Caudate nucleus (tissue), 63 donors: ENCODE measurements at places on chromosomes 4 and X.

DNA sequence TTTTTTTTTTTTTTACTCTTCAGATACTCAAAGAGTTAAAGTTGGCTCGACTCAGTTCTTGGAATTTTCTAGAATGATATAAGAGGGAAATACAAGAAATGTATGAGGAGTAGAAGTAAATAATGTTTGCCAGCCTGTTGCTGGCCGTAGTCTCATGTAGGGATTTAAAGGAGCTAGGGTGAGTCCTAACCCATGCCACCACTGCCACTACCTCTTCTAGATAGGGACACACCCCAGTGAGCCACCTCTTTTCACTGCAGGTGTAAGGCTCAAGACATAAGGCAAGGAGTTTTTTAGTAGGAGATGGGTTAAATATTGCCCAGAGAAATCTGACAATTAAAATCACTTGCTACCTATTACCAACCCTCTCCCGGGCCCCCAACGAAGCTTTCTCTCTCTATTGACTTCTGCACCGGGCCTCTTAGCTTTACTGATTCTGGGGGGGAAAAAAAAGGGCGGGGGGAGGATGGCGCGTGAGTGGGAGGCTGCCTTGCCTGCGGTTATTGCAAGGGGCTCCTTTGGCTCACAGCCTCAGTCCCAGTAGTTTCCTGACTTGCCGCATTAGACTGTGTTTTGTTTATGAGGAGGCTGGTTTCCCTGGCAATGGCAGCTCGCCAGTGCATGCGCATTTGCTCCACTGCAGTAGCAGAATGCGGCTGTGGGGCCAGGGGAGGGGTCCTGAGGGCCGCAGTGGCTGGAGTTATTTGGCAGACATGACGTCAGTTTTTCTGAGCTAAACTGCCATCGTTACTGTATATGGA lies 3.0 kb downstream of the LINC00632 start:
- peak; percentile 45 for DNase-seq

DNA sequence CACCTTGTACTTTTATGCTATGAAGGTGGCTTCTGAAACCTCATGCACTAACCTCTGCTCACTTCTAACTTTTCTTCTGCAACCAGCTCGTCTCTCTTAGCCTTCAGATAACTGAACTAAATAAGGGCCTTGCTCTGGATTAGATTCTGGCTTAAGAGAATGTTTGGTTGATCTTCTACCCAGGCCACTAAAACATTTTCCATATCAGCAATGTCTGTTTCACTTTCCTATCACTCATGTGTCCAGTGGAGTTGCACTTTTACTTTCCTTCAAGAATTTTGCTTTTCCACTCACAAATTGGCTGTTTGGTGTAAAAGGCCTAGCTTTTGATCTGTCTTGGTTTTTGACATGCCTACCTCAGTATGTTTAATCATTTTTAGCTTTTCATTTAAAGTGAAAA lies 105.8 kb downstream of the KCTD8 start:
- no peak for DNase-seq

GRCh38 chr4:536351-536972 lies 37.5 kb downstream of the PIGG start:
- DNase-seq: no peak

DNA sequence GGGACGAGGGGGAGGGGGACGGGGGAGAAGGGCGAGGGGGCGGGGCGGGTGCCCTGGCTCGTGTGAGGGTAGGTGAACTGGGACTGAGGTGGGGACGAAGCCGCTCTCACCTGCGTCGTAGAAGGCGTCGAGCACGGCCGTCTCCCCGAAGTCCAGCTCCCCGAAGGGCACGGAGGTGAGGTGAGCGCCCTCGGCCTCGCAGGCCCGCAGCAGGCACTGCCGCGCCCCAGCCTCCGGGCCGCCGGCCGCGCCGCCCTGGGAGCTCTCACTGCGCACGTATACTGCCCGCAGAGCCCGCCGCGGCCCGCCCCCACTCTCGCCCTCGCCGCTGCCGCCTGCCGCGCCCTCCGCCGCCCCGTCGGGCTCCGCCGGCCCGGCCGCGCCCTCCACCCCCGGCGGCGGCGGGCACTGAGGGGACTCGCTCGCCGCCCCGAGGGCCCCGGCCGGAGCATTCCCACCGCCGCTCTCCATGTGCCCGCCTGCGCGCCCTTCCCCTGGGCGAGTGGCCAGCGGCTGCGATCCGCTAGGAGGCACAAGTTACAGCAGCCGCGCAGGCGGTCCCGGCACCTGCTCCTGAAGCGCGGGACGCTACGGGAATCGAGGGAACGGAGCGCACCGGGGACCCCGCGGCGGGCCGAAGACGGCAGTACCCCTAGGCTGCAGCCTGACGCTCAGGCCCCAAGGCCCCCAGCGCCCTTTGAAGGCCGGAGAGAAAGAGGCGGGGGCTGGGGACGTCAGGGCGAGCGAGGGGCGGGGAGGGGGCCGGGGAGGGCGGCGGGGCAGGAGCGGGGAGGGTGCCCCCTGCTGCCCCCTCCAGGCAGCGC lies at the start of gene MAP3K15:
Gene MAP3K15, minus strand, starts transcription at position 718 of the 824 bp plus-strand sequence. Its CDS starts 247 bp downstream, at position 471.
- no peak for DNase-seq

DNA sequence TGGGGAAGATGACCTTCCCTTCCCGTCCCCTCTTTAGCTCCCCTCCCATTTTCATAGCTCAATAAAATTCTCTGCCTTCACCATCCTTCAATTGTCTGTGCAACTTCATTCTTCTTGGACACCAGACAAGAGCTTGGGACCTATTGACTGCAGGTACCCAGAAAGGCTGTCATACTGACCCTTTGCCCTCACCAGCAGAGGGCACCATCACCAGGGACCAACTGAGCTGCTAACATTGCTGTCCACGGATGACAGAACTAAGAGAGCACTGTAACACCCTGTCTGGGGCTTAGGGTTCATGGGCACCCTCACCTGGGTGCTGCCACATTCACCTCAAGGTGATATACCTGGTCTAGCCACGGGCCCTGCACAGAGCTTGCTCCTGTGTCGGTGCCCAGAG lies 141.3 kb upstream of the VCX3B start:
- no peak for DNase-seq

GRCh38 chr4:3252480-3252828 lies 3.5 kb downstream of the MSANTD1 start:
- no peak for DNase-seq

DNA sequence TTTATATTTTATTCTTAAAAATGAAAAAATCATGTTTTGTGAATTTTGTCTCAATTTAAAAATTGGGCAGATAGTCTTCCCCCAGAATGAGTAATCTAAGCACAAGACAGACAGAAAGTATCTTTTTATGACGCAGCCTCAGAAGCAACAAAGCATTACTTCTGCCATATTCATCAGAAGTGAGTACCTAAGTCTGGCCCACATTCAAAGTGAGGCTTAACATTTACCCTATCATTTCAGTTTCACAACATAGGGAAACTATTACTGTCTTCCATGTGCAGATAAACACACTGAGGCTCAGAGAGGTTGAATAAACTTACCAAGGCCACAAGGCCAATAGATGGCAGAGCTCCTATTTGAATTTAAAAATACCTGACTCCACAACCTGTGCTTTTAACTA lies 4.4 kb upstream of the PRDX4 start:
- no peak for DNase-seq

GRCh38 chrX:125101971-125102755 lies 217.5 kb upstream of the TEX13C start:
- DNase-seq: no peak

GRCh38 chrX:121310820-121311219 lies 263.4 kb downstream of the GLUD2 start:
- no peak for DNase-seq

DNA sequence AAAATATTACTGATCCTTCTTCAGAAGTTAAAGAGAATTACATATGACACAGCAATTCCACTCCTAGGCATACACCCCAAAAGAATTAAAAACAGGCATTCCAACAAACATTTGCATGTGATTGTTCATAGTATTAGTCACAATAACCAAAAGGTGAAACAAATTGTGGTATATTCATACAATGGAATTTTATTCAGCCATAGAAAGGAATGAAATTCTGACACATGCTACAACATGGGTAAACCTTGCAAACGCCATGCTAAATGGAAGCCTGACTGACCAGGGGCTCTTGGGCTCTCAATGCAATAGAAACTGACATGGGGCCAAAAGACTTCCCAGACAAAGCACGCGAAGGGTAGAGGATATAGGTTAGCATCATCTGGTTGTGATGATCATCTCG lies 62.1 kb upstream of the S100G start:
- DNase-seq: no peak

GRCh38 chr4:128565565-128566186 lies 243.8 kb upstream of the JADE1 start:
- no peak for DNase-seq

- DNase-seq: peak; percentile 30
These were observed 261.8 kb downstream of the DHX15 start for GRCh38 chr4:24322511-24322910.

- no peak for DNase-seq
These were observed 158.5 kb downstream of the SH3KBP1 start for GRCh38 chrX:19728915-19729314.

GRCh38 chr4:3710451-3711182 lies 55.6 kb upstream of the ADRA2C start:
- no peak for DNase-seq

- no peak for DNase-seq
These were observed 72.7 kb downstream of the ANKRD17 start for GRCh38 chr4:73185903-73186302.

DNA sequence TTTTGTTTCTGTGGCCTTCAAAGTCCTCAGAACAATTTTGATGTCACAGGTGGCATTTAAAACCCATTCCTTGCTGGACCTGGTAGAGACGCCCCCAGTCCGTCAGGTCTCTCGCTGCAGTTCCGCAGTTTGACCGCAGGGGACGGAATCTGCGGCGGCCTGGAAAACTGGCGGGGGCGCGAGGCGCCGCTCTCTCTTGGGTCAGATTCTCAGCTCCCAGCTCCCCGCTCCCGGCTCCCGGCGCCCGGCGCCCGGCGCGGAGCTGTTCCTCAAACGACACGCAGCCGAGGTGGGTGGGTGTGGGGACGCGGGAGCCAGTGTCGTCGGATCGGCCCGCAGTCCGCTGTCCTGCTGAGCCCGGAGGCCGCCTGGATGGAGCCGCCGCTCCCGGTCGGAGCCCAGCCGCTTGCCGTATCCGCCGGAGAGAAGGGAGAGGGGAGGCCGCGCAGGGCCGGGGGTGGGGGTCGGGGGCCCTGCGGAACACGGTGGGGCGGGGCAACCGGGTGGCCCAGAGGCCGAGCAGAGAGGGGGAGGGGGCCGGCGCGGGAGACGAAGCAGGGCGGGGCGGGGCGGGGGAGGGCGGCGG lies at the start of gene OCRL:
Gene OCRL, plus strand, starts transcription at position 192 of the 586 bp plus-strand sequence. Its CDS starts 181 bp downstream, at position 373.
- peak; percentile 55 for DNase-seq

DNA sequence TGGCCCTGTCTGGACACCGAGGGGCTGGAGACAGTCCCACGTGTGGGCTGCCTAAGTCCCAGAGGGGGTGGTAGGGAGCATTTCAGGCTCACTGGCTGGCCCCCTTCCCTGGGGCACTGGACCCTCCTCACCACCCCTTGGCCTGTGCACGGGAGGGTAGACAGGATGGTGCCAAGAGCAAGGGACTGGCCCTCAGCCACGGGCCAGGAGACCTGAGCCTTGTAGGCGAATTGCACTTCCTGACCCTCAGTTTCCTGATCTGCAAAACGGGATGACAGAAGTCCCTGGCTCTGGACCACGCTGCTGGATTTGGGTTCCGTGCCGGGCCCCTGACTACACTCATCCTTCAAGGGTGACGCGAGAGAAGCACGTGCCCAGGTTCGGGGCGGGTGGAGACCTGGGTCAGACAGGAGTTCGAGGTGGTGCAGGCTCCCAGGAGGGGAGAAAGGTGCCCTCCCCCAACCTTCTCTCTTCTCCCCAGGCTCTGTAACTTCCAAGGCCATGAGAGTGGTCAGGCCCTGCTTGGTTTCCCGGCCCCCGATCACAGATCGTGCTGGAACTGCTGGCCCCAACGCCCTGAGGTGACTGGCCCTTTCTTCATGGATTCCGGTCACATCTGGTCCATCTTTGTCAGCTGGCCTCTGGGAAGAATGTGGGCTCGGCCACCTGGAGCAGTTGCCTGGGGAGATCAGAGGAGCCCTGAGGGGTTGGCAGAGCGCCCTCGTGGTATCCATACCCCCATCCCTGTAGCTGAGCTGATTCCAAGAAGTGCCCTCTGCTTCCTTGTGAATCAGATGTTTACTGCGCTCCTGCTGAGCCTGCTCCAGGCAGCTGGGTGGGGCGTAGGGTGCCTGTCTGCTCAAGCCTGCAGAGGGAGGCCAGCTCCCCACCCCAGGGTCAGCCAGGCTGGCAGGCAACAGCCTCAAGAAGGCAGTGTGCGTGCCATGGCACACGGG lies 3.3 kb downstream of the SH3BP2 start:
- DNase-seq: no peak

DNA sequence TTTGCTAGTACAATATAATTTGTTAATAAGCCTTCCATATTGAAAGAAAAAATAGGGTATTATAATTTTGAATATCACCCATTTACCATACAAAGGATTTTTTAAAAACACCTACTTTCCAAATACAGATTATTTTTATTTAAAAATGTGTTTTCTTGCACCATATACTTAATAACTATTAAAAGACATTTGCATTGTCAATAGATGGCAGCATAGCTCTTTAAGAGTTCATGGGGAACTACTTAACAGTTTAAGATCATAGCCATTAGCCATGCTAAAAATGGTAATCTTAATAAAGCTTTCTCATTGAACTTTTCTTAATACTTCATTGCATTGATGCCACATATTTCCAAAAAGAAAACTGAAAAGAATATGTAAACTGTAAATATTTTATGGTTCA lies 1995.9 kb downstream of the C4orf33 start:
- no peak for DNase-seq

DNA sequence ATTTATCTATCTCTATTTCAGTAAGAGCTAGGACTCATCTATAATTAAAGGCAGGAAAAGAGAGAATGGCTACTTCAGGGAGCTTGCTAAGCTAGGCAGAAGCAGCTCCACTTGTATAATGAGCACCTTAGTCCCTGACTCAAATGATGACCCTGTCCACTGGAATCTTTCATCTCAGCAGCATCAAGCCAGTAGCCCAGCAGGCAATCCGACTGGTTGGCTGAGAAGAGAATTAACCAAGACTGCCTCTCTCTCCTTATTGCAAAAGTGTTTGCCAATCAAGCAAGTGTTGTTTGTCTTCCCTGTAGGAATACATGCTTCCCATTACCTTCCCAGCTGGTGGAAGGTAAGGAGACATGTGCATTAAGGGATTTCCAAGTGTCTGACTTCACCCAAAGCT lies 3.9 kb upstream of the SPOCK3 start:
- DNase-seq: no peak

DNA sequence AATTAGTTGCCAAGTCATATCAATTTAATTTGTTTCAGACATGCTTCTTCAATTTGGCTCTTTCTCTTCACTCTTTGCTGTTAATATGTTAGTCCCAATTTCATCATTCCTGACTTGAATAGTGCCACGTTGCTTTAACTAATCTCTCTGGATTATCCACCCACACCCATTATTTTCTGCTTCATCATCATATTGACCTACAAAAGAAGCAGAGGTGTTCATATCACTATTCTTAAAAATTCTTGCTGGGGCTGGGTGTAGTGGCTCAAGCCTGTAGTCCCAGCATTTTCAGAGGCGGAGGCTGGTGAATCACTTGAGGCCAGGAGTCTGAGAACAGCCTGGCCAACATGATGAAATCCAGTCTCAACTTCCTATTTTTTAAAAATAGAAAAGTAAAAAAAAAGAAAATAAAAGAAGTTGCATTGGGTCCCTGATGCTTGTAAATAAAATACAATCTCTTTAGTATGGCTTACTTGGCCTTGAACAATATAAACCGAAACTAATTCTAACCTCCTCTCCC lies 65.7 kb upstream of the KCNIP4 start:
- no peak for DNase-seq
